ENCODE measurements at places on chromosomes 12 and 14.
A peak's percentile ranks its signal among the peaks of the same experiment; 100 is the strongest.

- DNase-seq: peak; percentile 55
Observed at GRCh38 chr12:98998697-98999299, 353.7 kb downstream of the APAF1 start.

GRCh38 chr14:38420048-38420447 is 164.2 kb upstream of the CLEC14A start:
- DNase-seq: no peak

GRCh38 chr12:66453844-66454243 is 151.6 kb downstream of the HELB start:
- no peak for DNase-seq

- DNase-seq: no peak
Observed at GRCh38 chr12:88562151-88562550, 18.1 kb downstream of the KITLG start.

- peak; percentile 63 for DNase-seq
Observed at GRCh38 chr12:15278816-15279658, 43.3 kb upstream of the PTPRO start.

GRCh38 chr12:2265461-2266167 is 212.8 kb downstream of the CACNA1C start:
- DNase-seq: peak; percentile 50

DNA sequence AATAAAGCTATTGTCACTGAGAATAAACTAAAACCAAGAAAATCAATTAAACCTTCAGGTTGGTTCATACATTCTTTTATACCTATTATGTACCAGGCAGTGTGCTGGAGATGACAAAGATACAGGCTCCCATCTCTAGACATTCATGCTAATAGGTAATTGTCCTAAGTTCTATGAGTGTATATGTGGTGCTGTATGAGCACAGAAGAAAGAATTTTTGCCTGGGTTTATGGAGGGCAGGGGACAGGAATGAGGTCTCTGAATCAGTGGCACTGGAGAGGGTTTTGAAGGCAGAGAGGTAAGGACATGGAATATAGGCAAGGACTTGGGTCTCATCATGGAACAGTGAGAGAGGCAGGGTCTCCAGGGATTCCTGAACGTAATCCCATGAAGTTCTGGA is 38.7 kb downstream of the MAP1LC3B2 start:
- DNase-seq: no peak
